ENCODE measurements at places on chromosomes 6 and 20. TPM values are rescaled to one million over a fixed set of nuclear protein-coding genes. Genes with fewer than 3 reads are reported as not detected.

GRCh38 chr6:113352029-113352801, 504.9 kb upstream of the MARCKS start:
- DNase-seq, result no peak

DNA sequence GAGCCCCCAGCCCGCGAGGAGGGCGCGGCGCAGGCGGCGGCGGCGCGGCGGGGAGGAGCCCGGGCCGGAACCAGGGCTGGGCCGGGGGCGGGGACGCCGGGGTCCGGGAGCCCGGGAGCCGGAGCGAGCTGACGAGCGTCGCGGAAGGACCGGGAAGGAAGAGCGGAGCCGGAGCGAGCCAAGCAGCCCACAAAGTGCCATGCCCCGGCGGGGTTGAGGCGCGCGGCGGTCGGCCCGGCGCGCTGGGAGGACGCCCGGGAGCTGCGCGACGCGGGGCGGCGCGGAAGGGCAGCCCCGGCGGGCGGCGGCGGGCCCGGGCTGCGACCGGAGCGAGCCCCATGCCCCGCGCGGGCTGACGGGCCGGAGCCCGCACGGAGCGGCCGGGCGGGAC, 289 bp downstream of the FOXP4 start:
- DNase-seq, result no peak

- DNase-seq, result no peak
Measured at GRCh38 chr20:3901028-3901705, 12.0 kb downstream of the PANK2 start.

DNA sequence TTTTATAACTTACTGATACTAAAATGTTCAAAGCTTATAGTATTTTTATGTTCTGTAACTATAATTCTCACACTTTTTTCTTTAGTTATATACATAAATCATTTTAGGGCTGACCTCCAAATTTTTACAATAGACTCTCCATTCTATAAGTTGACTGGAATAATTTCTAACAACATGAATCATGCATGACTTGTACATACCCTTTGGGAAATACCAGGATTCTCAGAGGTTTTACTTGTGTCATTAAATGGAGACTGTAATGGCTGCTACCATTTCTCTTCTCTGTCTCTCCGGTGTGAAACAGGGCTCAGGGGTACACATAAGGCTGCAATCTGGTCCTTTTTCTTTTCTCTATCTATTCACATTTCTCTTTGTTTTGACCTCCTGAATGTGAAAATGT, 222.2 kb upstream of the FLRT3 start:
- no peak for DNase-seq

PPP1R16B gene
- polyA plus RNA-seq, result 7.4 TPM

Data from renal cortex interstitium (tissue), 15 donors.